ENCODE measurements at places on chromosomes 4 and X.
A peak's percentile ranks its signal among the peaks of the same experiment; 100 is the strongest.

GRCh38 chr4:170497112-170497511, 407.4 kb upstream of the AADAT start:
- no peak overlapping the region for H3K27ac ChIP-seq
- no peaks in the 10 kb centered on the region for H3K27me3 ChIP-seq
- no peak for DNase-seq
- no peaks in the 10 kb centered on the region for H3K36me3 ChIP-seq
- no peaks in the 10 kb centered on the region for H3K4me1 ChIP-seq

GRCh38 chrX:10341309-10341708, 184.5 kb downstream of the CLCN4 start:
- H3K27ac ChIP-seq, result no peak overlapping the region
- no peak overlapping the region for H3K4me3 ChIP-seq
- no peaks in the 10 kb centered on the region for H3K36me3 ChIP-seq
- no peaks in the 10 kb centered on the region for H3K4me1 ChIP-seq
- no peaks in the 10 kb centered on the region for H3K27me3 ChIP-seq

DNA sequence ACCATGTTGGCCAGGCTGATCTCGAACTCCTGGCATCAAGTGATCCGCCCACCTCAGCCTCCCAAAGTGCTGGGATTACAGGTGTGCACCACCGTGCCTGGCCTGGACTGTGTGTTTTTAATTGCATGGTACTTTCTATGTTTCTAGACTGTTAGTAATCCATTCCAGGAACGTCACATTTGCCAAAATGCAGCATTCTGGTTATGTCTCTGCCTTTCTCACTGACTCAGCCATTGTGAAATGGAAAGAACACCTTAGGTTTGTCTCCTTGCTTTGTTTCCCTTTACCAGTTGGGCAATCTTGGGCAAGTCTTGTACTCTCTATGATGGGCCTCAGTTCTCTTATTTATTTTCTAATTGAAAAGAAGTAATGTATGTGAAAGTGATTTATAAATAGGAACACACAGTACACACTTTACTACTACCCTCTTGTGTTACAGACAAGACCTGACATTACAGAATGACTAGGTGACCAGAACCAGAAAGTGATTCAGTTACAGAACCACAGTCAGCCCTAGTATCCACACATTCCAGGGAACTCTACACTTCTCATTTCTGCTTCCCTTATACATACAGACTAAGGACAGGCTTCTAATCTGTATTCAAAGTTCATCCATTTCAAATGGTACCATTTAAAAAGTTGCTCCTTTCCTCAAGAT, 187.1 kb downstream of the MGST2 start:
- no peak for DNase-seq
- no peaks in the 10 kb centered on the region for H3K4me1 ChIP-seq
- no peaks in the 10 kb centered on the region for H3K36me3 ChIP-seq
- no peak overlapping the region for H3K27ac ChIP-seq
- H3K27me3 ChIP-seq, result no peaks in the 10 kb centered on the region

DNA sequence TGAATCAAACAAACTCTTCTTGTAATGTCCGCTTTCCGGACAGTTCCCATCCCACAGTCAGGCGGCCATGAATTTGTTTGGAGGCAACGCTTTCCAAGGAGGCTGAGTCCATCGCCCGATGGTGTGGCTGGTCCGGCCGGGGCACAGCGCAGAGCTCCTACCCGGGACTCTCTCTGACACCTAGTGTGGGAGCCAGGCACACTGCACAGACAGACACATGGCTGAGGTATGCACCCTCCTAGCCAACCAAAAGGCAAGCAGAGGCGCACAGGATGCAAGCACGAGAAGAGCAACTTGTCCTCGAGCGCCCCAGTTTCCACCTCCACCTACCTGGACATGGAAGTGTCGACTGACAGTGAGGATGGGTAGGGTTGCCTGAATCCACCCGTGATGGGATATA, 87.5 kb downstream of the LEF1 start:
- DNase-seq, result no peak
- no peak overlapping the region for H3K4me3 ChIP-seq
- no peak overlapping the region for H3K27ac ChIP-seq
- H3K4me1 ChIP-seq, result no peaks in the 10 kb centered on the region
- H3K27me3 ChIP-seq, result no peaks in the 10 kb centered on the region

DNA sequence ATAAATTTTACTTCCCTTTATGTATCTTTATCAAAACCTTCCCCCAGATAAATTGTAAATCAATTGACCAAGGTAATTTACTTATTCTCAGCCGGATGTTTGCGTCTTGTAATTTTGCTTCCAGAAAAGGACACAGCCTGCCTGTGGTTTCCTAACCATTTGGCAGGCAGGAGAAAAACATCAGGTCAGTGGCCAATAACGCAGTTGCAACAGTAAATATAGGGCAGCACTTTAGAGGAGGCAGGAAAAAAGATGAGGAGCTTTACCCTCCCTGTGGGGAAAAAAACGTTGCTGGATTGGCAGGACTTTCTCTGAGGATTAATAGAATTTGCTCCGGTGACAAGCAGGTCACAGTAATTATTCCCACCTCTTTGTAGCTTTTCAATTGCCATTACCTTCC, 2618.1 kb downstream of the ARAP2 start:
- no peak overlapping the region for H3K27ac ChIP-seq
- H3K27me3 ChIP-seq, result no peaks in the 10 kb centered on the region
- no peak for DNase-seq
- H3K4me3 ChIP-seq, result no peak overlapping the region
- H3K4me1 ChIP-seq, result no peaks in the 10 kb centered on the region

GRCh38 chrX:1384658-1385252, 7.2 kb downstream of the SLC25A6 start:
- peaks cover 17% of the 10 kb centered on the region for H3K4me1 ChIP-seq
- DNase-seq, result peak; percentile 76
- H3K27me3 ChIP-seq, result no peaks in the 10 kb centered on the region

DNA sequence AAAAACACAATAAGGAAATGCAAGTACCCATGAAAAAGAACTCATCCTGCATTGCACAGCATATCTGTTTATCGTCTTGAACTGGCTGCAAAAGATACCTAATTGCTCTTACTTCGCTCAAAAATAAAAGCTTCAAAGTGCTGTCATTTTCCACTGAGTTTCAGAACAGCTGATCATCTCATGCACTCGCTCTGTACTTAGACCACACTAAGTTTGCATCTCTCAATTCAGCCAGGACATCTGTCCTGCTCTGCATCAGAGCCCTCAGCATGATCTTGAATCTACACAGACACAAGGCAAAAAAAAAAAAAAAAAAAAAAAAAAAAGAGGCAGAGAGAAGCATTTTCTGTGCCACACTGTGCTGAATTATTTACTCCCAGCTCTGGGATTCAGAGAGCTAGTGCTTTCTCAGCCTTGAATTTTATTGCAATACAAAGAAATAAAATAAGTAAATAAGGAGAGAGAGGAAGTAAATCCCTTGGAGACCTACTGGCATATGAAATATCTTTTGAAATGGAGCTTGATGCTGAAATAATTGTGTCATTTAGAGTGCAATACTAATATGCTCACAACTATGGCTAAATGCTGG, 81.3 kb downstream of the PPP1R2C start:
- no peaks in the 10 kb centered on the region for H3K4me1 ChIP-seq
- no peak for DNase-seq
- no peaks in the 10 kb centered on the region for H3K27me3 ChIP-seq
- H3K4me3 ChIP-seq, result no peak overlapping the region

DNA sequence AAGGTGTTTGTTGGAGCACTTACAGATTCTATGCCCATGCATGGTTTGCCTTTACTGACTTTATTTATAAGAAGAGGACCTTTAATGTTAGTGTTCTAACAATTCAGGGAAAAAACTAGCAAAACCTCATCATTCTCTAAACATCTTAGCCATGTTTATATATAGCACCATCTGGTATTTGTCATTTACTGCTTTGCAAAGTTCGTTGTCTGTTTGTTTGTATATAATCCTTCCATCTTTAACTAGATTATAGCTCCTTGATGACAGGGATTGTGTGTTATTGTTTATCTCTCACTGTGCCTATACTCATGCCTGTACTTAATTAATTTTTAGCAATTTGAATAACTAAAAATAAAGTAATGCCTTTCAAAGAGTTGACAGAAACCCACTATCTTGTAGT, 170.6 kb upstream of the PACRGL start:
- H3K27me3 ChIP-seq, result no peaks in the 10 kb centered on the region
- no peaks in the 10 kb centered on the region for H3K36me3 ChIP-seq
- H3K27ac ChIP-seq, result no peak overlapping the region
- H3K4me1 ChIP-seq, result no peaks in the 10 kb centered on the region

- DNase-seq, result no peak
- peaks cover 14% of the 10 kb centered on the region for H3K4me1 ChIP-seq
- H3K4me3 ChIP-seq, result no peak overlapping the region
- H3K36me3 ChIP-seq, result no peaks in the 10 kb centered on the region
Measured at GRCh38 chr4:159137176-159137575, 34.3 kb downstream of the RAPGEF2 start.

GRCh38 chrX:30065226-30065625, 150.1 kb upstream of the MAGEB2 start:
- H3K4me3 ChIP-seq, result no peak overlapping the region
- H3K36me3 ChIP-seq, result no peaks in the 10 kb centered on the region
- no peaks in the 10 kb centered on the region for H3K27me3 ChIP-seq
- H3K4me1 ChIP-seq, result no peaks in the 10 kb centered on the region
- H3K27ac ChIP-seq, result no peak overlapping the region

DNA sequence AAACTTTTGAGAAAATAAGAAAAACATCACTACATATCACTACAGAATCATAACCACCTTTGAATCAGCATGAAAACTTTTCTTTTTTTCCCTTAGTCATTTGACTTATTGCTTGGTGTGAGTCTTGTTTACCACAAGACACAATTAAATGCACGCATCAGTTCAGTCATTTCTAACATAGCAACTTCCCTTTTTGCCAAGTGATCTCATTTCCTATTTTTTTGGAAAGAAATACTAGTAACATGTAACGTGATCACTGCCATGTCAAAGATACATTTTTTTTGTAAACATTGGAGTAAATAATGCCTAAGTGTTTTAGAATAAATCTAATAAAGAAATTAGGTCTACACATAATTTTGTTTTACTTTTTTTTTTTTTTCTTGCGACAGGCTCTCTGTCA, 5.1 kb upstream of the CXCL8 start:
- no peak overlapping the region for H3K27ac ChIP-seq
- H3K27me3 ChIP-seq, result no peaks in the 10 kb centered on the region
- no peak overlapping the region for H3K4me3 ChIP-seq
- peaks cover 10% of the 10 kb centered on the region for H3K4me1 ChIP-seq
- no peak for DNase-seq

DNA sequence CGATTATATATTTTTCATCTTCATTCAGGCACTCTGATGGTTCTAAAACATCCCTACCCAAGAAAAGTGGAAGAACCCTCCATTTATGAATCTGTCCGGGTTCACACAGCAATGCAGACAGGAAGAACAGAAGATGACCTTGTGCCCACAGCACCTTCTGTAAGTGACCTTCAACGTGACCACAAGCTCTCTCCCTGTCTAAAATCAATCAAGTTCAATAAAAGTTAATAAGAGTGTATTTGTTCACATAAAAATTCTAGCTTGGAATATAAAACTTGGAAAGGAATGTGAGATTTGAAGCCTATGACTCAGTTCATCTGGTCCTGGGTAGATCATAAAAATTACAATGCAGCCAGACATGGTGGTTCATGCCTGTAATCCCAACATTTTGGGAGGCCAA, 36.6 kb downstream of the DAPP1 start:
- no peaks in the 10 kb centered on the region for H3K4me1 ChIP-seq
- no peaks in the 10 kb centered on the region for H3K36me3 ChIP-seq
- H3K27me3 ChIP-seq, result no peaks in the 10 kb centered on the region
- no peak overlapping the region for H3K4me3 ChIP-seq
- H3K27ac ChIP-seq, result no peak overlapping the region

DNA sequence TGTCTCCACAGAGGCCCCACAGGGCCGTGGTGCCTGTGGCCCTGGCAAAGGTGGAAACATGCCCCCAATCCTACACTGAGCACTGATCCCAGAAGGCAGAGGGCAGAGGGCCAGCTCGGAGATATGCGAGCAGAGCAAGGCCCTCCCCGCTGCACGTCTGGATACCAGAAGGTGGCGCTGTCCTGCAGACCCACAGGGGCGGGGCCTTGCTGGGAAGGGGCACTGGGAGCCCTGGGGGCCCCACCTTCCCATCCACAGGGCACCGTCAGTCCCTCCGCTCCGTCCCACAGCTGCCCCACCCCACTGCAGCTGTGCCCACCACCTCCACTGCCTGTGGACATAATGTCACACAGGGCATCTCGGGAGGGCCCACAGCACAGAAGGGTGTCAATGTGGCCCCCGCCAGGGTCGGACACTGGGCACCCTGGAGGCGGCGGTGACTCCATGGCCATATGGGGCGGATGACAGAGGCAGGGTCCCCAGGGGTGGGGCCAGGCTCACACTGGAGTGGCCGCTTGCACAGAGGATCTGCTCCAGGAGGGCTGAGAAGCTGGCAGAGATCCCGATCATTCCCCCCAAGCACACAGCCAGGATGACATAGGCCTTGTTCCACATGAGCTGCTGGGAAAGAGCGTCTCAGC, 4.8 kb downstream of the SLC49A3 start:
- H3K36me3 ChIP-seq, result no peaks in the 10 kb centered on the region
- no peak overlapping the region for H3K27ac ChIP-seq
- peak; percentile 77 for DNase-seq
- H3K27me3 ChIP-seq, result no peaks in the 10 kb centered on the region

DNA sequence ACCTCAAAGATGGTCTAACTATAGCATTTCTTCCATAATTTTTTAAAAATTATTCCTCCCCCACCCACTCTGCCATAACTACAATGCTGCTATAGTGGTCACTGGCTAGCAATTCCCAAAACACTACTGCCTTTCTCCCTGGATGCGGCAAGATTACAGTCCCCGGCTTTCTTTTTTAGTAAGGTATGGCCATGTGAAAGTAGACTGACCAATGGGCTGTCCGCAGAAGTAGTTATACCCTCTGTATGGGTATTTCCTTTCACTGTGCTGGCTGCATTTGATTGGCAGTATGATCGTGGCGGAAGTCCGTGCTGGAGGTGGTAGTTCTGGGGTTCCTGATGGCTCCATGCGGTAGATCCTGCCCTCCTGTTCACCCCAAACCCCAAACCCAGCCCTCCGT, 166.0 kb downstream of the FBXO8 start:
- no peaks in the 10 kb centered on the region for H3K36me3 ChIP-seq
- H3K27me3 ChIP-seq, result peaks cover 14% of the 10 kb centered on the region
- no peak overlapping the region for H3K27ac ChIP-seq
- DNase-seq, result no peak
- H3K4me3 ChIP-seq, result no peak overlapping the region

DNA sequence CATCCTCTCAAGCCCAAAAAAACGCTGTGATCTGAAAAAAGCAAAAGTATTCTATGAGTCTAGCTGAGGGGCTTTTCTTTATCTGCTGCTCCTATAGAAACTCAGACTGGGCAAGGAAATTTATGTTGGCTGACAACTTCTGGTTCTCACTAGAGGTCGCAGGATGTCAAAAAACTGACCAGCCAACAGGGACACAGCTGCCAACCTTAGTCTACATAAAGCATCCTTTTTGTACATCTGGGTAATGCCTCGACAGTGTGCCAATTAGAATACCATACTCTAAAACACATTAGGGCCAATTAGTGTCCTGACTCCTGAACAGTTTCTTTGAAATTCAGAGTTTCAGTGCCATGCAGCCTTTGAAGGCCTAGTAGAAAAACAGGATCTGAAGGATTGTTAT, 8.8 kb upstream of the TLL1 start:
- H3K27ac ChIP-seq, result no peak overlapping the region
- no peaks in the 10 kb centered on the region for H3K4me1 ChIP-seq
- DNase-seq, result no peak
- H3K4me3 ChIP-seq, result no peak overlapping the region
- no peaks in the 10 kb centered on the region for H3K27me3 ChIP-seq

Measured in suprapubic skin (tissue), 4 donors.